ENCODE measurements at places on chromosomes 13 and 19. TPM values are rescaled to one million over a fixed set of nuclear protein-coding genes. Genes with fewer than 3 reads are reported as not detected.

SLC7A10 gene
- not detected for total RNA-seq

PINLYP gene
- 0.91 TPM for total RNA-seq

TBC1D4 gene
- total RNA-seq: 5.1 TPM

CYP4F3 gene
- not detected for total RNA-seq

RFPL4A gene
- not detected for total RNA-seq

GIPC1 gene
- 89.0 TPM for total RNA-seq

ZNF541 gene
- total RNA-seq: not detected

C13orf42 gene
- total RNA-seq: not detected

Data from osteocyte (in vitro differentiated cells).